ENCODE measurements at places on chromosomes 16 and 17.
A peak's percentile ranks its signal among the peaks of the same experiment; 100 is the strongest.

DNA sequence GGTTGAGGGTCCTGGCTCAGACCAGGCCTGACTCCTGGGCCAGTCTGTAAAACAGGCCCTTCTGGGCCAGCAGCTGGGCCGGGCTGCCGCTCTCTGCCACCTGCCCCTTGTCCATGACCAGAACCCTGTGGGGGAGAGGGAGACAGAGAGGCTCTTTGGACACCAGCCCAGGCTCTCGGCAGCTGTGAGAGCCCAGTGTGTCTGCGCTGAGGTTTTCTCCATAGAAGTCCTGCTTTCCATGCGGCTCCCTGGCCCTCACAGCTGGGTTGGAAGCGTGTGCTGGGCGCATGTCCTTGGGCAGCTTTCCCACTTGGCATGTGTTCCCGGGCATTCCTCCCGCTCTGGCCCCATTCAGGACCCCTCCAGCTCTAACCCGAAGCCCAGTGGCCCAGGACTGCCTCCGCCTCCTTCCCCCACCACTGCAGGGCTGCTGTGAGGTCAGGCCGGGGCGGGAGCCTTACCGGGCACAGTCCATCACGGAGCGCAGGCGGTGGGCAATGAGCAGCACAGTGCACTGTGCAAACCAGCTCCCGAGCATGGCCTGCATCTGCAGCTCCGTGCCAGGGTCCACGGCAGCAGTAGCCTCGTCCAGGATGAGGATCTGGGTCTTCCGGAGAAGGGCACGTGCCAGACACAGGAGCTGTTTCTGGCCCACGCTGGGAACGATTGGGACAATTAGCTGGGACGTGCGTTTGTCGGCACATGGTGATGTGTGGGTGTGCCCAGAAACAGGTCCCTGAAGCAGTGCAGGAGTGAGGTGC lies 73.0 kb downstream of the ABCC6 start:
- DNase-seq = no peak

DNA sequence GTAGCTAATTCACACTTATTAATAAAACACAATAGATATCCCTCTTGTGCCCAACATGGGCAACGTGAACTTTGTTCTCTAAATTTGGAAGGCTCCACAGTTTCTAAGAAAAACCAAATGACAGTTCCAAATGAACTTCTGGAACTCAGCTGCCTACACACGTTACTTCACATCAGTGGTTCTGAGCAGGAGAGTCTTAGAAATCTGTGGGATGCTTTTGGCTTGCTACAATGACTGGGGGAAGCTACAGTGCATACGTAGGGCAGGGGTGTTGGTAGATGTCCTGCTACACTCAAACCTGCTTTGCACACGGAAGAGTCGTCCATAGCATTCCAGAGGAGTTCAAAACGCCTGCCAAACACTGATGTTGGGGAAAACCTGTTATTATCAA lies 8.0 kb downstream of the TXNDC11 start:
- DNase-seq = no peak

GRCh38 chr17:7479213-7480088 lies at the start of gene ZBTB4:
Gene ZBTB4 (minus strand): TSS chr17:7479631. CDS start chr17:7466801, 12,830 bp downstream.
- peak; percentile 34 for DNase-seq

DNA sequence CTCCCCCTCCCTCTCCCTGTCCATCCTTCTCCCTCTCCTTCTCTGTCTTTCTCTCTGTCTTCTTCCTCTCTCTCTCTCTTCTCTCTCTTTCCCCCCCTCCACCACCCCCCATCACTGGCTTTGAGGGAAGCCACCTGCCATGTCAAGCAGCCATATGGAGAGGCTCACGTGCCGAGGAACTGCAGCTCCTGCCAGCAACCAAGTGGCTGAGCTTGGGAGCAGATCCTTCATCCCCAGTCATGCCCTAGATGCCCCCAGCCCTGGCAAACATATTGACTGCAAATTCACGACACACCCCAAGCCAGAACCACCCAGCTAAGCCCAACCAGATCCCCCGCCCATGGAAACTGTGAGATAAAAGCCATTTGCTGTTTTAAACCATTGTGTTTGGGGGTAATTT lies 40.9 kb upstream of the RBFOX3 start:
- DNase-seq = no peak

GRCh38 chr17:19019041-19019941 lies 14.7 kb upstream of the FAM83G start:
- DNase-seq = no peak

GRCh38 chr17:50518384-50519023 lies 10.3 kb downstream of the MYCBPAP start:
- no peak for DNase-seq

GRCh38 chr17:37741341-37742115 lies 3.3 kb downstream of the HNF1B start:
- no peak for DNase-seq

DNA sequence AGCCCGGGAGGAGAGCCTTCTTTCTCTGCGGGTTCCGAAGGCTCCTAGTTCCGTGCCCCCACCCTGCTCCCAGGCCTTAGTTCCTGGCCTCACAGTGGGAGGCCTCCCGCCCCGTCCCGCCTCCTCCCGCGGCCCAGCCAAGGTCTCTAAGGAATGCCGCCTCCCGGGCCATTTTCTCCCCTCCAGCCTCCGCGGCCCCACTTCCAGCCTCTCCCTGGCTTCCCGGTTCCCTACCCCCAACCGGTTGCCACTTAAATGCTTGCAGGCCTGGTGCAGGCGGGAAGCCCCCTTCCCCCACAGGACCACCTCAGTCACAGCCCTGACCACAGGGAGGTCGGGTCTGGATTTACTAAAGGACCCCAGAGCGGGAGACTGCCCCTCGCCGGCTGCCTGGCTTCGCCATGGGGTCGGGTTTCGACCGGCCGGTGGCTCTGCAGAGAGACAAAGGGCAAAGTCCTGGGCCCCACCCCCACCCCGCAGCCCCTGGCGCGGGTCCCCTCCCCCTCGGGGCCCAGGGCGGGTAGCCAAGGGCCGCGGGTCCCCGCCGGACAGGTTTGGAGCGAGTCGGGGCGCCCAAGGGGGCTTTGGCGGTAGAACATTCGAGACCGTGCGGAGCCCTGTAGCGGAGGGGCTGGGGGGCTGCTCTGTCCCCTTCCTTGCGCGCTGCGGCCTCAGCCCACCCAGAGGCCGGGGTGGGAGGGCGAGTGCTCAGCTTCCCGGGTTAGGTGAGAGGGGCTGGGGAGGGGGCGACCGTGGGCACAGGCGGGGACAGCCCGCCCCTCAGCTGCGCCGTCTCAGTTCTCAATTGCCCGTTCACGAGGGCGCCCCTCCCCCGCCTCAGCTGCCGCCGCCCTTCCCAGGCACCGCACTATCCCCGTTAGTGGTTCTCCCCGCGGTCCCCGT lies 16.4 kb downstream of the IGF2BP1 start:
- no peak for DNase-seq

DNA sequence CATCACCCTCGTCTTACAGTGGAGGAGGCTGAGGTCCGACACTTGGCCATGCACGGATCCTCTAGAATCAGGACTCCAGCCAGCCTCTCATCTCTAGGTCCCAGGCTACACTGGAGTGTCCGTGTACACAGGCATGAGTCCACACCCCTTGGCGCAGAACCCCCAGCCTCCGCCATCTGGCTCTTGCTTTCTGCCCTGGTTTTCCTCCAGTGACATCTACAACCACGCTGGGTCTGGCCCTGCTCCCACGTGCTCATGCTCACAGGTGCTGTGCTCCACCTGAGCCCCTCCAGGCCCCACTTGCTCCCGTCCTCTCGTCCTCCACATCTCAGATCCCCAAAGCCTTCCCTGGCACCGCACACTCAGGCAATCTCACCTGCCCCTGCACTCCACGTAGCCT lies 260.8 kb downstream of the ENGASE start:
- DNase-seq = no peak

- no peak for DNase-seq
Measured at GRCh38 chr16:79547085-79547484, 53.5 kb downstream of the MAF start.

GRCh38 chr17:77886387-77886728 lies 72.1 kb upstream of the TNRC6C start:
- no peak for DNase-seq

DNA sequence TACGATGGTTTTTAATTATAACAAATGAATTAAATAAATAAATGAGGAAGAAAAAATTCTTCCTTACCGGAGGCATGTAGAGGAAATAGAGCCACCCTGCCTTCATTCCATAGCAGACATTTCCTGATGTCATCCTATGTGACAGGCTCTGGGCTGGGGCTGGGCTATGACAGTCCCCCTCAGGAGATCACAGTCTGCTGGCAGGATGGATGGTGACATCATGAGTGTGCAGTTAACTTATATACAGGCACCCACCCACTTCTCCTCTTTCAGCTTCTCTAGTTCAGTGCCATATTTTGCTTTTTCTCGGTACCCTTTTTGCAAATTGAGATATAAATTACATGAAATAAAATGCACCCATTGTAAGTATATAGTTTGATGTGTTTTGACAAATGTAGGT lies 6.4 kb upstream of the CMTM3 start:
- DNase-seq = no peak

- DNase-seq = no peak
Measured at GRCh38 chr17:69511250-69511649, 96.8 kb downstream of the MAP2K6 start.

GRCh38 chr17:77649717-77650211 lies 308.7 kb upstream of the TNRC6C start:
- DNase-seq = no peak

- no peak for DNase-seq
Measured at GRCh38 chr17:3959295-3959899, 4.8 kb downstream of the ATP2A3 start.

DNA sequence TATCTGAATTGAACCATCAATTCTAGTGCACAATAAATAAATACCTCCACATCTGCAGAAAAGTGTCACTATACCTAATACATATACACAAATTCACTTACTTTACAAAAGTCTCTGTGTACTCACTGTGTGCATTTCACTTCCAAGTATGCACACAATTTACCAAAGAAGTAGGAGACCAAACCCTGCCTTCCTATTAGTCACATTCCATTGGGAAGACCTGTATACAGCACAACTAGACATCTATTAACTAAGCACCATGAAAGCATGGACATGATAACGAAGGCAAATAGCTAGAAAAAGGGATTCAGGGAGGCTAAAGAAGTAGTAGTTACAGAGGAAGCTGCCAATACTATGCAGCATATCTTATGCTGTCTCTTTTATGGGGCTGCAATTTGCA lies 139.5 kb downstream of the SNX11 start:
- no peak for DNase-seq

GRCh38 chr16:85207357-85207921 lies 95.2 kb upstream of the CIBAR2 start:
- DNase-seq = no peak

DNA sequence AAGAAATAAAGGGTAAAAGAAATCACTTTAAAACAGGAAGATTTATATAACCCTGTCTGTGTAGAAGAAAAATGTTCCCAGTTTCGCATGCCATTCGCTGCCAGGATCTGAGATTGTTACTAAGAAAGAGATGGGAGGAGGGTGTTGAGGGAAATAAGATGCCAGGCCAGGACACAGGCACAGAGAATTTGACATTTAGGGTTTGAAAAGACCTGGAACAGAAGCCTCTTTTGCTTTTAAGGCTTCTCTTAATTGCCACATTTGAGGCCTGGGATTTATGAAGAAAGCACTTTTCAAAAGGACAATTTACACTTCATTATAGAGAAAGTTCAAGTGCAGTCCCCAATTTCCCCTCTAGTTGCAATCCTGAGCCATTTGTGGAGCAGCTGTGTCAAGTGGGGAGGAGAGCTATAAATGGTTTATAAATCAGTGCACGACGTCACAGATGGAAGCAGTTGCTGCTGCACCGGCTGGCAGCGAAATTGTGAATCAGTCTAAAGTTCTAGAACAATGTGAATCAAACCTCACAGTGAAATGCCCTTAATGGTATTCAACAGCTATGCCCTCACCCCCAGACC lies 26.5 kb upstream of the C16orf87 start:
- DNase-seq = no peak

DNA sequence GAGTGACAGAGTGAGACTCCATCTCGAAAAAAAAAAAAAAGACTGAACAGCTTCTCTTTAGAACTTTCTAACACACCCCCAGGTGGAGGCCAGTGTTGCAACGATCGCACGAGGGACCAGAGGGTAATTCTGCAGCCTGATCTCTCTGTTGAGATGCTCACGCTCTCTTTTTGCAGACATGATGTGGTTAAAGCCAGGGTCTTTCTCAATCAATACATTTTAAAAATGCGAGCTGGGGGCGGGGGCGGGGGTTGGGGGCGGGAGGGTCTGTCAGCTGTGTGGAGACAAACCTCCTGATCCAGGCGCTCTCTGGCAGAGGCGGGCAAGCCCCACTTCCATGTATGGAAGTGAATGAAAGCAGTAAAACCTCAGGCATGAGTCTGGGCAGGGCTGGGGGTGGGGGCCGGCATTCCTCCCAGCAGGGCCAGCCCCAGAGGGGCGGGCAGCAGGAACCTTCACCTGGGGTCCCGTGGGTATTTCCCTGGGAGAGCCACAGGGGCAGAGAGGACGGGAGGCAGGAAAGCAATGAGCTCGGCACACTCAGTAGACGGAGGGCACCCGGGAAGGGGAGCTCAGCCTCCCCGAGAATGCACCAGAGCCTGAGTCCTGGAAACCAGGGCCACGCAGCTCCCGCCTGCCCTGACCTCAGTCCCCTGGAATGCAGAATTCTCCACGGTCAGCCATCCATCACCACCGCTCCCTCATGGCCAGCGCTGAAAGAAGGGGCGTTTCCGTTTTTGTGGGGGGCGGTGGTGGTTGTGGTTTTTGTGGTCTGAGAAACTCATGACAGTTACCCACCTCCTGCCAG lies 28.0 kb downstream of the NXN start:
- DNase-seq = no peak

DNA sequence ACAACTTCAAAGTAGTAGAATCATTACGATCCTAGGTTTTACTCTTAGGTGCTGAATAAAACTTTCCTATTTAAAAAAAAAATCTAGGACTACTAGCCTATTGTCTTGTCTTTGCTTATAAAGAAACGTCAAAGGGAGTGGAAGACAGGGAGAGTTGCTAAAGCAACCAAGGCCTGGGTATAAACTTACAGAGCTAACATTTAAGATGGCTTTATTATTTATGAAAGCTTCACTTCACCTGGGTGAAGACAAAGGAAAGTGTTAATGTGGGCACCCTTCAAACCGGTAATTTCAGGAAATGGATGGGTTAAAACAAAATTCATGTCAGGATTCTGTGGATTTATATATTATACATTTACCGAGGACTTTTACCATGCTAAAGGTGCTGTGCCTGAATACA lies 2.5 kb downstream of the DUSP14 start:
- DNase-seq = no peak

GRCh38 chr16:88854306-88855111 lies 2.2 kb downstream of the GALNS start:
- no peak for DNase-seq
